ENCODE measurements at places on chromosomes 13 and 19.

GRCh38 chr13:103067751-103068555, 1.7 kb upstream of the SLC10A2 start:
- DNase-seq: no peak

GRCh38 chr13:33910255-33910654, 92.3 kb downstream of the RFC3 start:
- no peak for DNase-seq

DNA sequence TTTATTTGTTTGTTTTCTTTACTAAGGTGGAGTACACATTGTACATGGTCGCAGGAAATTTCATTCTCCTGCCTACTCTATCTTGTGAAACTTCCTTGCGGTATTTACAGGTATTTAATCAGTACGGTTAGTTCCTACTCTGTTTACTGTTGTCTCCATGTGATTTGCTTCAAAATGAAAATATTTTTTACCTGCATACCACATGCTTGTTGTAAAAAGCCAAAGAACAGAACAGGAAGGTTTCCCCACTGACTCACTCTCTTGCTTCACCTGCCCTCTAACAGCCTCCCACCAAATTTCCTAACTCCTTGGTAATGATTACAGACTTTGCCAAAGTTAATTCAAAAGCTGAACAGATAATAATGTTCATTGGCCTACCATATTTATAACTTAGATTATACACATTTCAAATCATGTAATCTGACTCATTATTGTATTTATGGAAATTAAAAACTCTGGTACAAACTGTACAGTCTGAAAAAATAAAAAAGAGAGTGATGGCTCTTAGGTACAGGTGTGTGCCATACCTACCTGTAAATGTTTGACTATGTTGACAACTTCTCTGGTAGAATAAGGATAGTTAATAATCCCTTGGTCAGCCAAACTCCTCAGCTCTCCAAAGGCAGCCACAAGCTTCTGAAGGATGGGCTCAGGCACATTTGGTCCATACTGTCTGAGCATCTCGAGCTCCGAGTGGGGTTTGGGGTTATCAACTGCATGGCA, 239.9 kb downstream of the VWA8 start:
- no peak for DNase-seq

DNA sequence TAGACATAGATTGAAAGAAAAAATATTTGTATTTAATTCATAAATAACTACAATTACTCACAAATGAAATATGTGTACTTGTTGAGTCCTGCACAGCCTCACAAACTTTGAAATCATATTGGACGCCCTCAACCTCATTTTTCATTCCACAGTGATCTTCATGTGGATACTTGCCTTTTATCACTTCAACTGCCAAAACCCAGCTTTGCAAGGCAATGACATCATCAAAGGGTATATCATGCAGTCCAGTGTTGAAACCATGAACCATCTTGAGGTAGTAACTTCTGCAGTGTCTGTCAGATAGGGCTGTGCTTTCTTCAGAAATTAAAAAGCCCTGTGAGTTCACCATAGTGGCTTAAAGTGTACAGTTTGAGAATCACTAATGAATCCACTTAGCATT, 82.2 kb downstream of the HS6ST3 start:
- DNase-seq: no peak

DNA sequence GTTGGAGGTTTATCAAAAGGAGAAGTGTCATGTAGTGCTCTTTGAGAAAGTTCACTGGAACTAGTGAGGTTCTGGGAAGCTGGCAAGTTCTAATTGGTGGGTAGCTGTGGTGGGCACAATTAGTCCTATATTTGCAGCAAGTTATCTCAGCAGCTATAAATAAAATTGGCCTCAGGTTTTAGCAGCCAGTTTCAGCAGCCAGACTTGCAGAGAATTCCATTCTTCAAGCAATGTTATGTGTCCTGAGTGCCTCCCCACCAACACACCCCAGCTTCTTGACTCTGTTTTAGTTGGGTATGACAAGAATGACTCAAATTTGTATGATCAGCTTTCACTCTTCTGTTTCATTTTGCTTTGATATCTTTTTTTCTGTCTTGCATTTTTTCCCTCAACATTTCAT, 4.7 kb downstream of the IFT88 start:
- DNase-seq: no peak

DNA sequence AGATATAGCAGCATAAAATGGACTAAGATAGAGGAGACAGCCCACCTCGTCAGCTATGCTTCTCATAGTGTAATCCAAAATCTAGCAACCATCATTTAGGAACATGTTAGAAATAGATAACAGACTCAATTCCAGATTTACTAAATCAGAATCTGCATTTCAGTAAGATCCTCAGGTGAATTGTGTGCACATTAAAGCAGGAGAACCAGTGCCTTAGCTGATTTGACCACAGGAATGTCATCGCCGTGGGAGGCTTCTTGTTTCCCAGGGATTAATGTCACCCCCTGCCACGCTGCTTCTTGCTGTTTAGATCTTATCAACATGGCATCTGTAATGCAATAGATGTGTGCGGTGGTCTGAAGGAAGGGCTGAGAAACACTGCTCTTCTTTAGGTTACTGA, 84.0 kb downstream of the GPC5 start:
- no peak for DNase-seq

DNA sequence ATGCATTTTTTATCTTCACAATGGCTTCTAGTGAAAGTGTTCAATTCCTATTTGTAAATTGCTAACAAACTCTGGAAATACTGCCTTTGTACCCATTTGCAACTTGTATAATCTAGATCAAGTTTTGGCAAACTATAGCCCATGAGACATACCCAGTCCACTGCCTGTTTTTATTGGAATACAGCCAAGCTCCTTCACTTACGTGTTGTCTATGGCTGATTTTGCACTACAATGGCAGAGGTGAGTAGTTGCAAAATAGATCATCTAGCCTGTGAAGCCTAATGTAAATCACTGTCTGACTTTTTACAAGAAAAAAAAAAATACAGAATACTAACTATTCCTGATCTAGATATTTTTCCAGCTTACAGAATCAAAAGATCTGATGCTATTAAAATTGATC, 37.1 kb downstream of the DZIP1 start:
- DNase-seq: no peak

- no peak for DNase-seq
Measured at GRCh38 chr13:113367020-113367560, 3.2 kb upstream of the GRTP1 start.

DNA sequence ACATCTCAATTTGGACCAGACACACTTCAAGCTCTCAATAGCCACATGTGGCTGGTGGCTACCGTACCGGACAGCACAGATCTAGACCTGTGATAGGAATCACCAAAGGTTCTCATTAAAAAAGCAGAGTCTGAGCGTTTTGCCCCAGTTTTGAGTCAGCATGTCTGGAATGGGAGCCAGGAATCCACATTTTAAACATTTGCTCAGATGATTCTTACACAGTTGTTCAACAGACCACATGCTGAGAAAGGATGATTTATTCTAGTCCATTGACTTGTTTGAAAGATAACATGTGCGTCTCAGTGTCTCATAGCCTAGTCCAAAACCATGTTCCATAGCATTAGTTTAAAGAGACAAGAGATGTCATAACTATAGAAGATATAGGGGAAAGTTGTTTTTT, 53.4 kb downstream of the FLT3 start:
- DNase-seq: no peak

GRCh38 chr19:32066056-32066455, 279.4 kb upstream of the ZNF507 start:
- no peak for DNase-seq

DNA sequence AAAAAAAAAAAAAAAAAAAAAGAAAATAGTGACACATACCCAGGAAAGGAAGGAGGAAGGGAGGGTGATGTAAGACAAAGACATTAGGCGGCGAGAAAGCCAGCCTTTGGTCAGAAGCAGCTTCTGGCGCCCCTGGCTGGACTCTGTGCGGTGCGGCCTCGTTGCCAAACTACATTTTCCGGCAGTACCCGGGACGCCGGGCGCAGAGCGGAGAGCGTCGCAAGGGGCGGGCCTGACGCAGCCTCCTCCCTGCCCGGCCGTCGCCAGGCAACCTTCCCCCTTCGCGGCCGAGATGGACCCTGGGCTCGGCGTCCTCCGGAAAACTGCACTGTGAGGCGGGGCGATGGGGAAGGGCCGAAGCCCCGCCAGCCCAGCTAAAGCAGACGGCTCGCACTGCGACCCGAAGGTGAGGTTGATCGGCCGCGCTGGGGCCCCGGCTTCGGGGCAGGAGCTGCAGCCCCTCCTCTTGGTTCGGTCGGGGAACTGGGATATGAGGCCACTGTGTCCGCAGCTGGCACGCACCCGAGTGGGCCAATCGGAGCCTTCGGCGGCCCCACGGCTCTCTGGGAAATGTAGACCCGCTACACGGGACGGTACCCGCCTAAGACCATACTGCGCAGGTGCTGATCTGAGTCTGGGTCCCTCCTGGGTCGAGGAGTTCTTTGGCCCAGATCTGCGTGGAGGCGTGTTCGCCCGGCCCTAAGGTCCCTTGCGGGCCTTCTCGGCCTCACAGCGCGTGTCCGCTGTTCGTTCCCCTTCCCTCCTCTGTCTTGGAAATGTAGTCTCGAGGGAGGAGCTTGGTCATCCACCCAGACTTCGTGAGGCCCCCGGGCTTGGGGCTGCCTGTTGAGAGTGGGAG, 2.3 kb upstream of the MZF1 start:
- peak; percentile 96 for DNase-seq

DNA sequence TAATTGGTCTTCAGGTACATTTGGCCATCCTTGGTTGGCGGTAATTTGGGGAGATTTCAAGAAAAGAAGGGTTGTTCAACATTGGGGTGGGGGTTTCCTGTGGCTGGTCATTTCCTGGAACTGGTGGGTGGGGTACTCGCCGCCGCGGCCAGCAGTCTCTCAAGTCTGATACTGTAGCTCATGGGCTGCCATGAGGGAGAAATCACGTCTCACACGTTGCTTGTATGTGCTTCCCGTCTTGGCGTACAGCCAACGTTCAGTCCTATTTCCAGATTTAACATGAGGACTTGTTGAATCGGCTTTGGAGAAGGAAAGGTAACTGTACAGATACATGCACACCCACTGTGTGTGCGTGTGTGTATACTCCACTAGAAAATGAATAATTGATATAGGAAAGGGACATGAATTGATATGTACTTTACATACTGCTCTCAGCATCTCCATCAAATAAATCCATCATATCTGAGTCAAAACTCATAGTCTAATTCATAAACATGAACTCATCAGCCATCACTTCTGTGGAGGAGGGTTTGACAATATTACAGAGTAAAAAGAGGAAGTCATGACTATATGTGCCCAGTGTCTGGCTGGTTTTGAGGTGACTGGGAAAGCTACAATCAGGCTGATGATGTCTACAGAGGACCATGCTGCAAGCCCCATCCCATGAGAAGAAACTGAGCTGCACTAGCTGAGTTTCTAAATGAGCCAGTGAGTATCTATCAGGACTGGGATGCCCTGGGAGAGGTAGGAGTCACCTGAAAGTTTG, 418.1 kb downstream of the TSHZ3 start:
- DNase-seq: peak; percentile 7

- no peak for DNase-seq
Measured at GRCh38 chr13:104975272-104975671, 1560.2 kb downstream of the EFNB2 start.

GRCh38 chr13:24141333-24141910, 19.1 kb upstream of the SPATA13 start:
- DNase-seq: no peak

GRCh38 chr13:25249001-25249543, 38.2 kb downstream of the MTMR6 start:
- DNase-seq: peak; percentile 65

DNA sequence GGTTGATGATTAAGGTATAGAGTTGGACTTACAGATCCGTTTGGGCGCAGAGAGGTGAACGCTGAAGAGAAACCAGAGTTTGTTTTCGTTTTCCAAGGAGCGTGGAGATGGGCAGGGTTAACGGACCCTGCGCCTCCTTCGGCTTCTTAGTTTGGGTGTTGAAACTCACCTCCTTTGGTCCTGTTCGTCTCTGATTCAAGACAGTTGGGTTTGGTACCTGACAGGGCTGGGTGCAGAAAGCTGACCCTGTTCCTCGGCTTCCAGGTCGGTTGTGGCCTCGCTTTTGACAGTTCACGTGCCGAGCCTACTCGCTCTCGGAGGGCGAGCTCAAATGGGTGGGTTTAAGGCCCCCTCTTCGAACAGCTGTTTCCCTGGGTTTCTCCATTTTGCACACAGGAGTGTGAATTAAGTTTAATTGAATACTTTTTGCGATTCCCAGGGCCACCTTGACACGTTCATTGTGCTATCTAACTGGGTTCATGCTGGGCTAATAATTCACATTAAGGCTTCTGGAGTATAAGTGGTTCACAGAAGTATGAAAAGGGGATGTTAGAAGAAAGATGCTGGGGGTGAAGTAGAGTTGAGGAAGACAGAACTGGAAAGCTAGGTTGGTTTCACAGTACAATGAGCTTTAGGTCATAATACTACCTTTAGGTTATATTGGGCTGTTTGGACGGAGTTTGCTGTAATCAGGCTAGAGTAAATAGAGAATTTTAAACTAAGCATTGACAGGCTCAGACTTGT, 638 bp downstream of the USPL1 start:
- DNase-seq: peak; percentile 22

DNA sequence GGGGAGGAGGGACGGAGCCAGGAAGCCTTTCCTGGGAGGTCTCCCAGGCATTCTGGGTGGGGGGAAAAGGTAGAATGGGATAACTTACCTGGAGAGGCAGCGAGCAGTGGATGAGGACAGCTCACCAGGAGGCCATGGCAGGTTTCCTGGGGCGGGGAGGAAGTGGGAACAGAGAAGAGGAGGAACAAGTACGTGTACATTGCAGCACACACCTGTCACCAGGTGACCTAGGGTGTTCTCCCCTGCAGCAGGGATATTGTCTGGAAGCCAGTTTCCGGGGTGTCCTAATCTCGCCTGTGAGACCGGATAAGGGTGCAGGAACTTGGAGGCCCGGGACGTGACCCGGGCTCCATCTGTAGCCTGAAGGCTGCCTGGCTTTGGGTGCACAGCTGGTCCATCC, at the start of gene FUT3:
Gene FUT3, minus strand, starts transcription at position 148 of the 400 bp plus-strand sequence.
- no peak for DNase-seq

- peak; percentile 33 for DNase-seq
Measured at GRCh38 chr19:16002406-16003384, 53.9 kb downstream of the OR10H4 start.

- no peak for DNase-seq
Measured at GRCh38 chr19:4704317-4704673, 19.3 kb downstream of the DPP9 start.

GRCh38 chr13:28356561-28357021, 138.3 kb downstream of the FLT1 start:
- DNase-seq: no peak

DNA sequence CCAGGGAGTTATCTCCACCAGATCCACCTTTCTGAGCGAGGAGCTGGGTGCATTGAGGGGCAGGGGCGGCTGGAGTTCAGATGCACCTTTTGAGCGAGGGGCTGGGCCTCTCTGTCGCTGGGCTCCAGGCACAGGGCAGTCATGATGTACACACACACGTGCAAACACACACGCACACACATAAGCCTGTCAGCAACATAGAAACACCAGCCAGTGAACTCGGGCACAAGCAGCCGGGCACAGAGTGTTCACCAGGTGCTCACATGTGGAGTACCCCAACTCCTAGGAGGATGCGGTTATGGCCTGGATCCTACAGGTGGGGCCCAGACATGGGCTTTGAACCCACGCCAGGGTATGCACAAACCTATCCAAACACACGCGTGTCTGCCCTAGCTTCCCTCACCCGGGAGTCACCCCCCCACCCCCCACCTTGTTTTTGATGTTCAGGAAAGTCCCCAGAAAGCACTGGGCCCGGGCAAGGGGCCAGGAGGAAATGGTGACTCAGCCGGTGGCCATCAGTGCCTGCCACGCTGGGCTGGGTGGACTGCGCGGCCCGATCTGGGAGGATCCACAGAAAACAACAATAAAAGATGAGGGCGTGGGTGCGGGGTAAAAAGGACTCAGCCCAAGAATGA, 13.3 kb downstream of the ARRDC2 start:
- DNase-seq: peak; percentile 97

Measured in suppressor macrophage treated with lipopolysaccharide for 1 hour (primary cell).